ENCODE measurements at places on chromosomes 16 and 17.

DNA sequence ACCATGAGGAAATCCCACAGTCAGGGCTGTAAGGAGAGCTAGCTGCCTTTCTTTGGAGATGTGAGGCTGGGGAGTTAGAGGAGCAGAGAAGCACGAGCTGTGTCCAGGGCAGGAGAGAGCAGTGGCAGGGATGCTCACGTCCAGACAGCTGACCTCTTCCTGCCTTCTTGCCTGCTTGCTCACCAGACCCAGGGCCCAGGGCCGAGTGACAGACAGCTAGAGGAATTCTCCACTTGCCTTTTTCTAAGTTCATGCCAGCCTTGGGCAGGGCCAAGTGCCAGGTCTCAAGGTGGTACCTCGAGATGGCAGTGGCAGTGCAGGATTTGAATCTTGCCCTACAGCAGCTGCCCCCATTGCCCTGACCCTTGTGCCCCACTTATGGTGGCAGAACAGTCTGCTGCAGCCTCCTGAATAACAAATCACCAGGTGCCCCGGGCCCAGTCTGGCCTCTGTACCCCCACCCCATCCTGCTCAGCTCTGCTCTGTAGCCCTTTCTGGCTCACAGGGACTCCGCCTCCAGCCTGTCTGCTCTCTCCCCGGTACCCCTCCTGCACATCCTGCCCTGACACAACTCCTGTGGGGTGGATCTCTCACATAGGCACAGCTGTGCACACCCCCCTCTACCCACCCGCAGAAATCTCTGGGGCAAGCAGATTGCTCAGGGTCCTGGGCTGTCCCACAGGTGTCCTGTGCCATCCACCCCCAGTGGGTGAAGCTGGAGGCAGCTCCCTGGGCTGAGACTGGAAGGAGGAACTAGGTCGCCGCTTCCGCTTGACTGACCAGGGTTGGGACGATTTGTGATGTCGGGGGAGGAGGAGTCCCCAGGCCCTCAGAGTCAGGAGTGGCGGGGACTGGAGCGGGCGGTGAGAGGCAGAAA is 25.9 kb downstream of the GRIN2C start:
- no peak for DNase-seq

- DNase-seq, result no peak
Observed at GRCh38 chr16:86598607-86599565, 20.5 kb downstream of the FOXL1 start.

DNA sequence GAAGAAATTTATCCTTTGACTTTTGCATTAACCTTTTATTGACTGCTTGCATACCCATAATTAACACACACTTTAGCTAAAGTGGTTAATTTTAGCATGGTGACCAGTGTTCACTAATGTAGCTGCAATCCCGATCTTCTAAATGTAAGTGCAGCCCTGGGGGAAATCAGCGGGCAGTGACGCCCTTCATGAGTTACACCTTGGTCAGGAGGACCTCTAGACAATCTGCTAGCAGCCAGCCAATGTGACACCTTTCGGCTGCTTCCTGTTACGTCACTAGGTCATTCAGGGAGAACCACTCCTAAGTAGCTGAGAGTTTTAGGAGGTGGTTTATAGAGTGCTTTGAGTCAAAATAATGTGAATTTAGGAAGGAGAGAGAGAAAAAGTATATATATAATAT is 180.5 kb downstream of the IRX3 start:
- no peak for DNase-seq

- DNase-seq, result no peak
Observed at GRCh38 chr17:73717690-73718089, 73.4 kb upstream of the SDK2 start.

DNA sequence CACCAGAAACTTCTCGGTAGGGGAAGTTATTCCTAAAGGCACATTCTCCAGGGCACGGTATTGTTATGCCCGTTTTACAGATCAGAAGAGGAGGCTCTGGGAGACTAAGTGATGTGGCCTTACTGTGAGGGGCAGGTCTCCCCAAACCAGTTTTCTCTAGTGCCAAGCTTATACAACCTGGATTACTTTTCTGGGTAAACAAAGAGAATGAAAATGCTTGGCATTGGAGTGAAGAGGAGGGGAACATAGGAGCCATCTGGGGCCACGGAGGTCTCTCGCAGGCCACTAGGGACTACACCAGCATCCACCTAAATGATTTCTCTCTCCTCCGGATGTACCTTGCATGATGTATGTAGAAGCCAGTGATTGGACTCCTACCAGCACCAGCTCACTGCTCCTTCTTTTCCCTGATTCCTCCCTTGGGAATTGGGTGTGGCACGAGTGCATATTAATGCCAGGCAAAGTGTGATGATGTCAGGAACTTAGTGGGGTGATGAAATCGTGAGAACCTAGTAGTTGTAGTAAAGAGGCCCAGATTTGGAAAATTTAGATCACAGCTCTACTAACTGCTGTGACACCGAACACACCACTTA is 674 bp downstream of the TOM1L1 start:
- no peak for DNase-seq

DNA sequence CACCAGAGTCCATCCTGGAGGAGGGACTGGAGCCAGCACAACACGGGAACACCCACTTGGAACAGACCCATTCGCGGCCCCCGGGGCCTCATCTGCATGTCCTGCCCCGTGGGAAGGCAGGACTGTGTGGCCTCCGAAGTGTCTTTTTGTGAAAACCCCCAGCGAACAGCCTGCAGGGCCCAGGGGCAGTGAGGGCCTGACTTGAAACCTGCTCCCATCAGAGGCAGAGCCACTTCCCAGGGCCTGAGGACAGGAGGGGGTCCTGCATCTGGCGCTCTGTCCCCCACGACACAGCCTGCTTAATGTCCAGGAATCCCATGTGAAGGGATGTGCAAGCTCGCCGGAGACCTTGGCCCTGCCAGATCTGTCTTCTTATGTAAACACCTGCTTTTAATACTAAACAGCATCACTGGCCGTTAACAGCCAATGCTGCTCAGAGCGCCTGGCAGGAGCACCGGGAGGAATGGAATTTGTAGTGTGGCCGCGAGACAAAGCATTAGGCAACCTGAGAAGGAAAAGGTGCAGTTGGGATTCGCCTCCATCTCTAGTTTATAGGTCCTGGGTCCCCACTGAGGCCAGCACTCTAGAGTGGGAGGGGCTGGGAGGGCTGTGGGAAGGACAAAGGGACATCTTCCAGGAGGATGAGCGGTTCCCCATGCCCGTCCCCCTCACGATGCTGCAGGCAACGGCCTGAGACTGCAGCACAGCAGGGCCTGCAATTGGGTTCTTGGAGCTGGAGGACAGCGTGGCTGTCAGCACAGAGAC is 9.6 kb upstream of the EVPL start:
- no peak for DNase-seq

- no peak for DNase-seq
Observed at GRCh38 chr17:50689251-50689650, 18.5 kb downstream of the ANKRD40 start.

- no peak for DNase-seq
Observed at GRCh38 chr17:27624539-27624938, 6.4 kb upstream of the LGALS9 start.

GRCh38 chr16:85101956-85102630 is 10.2 kb downstream of the CIBAR2 start:
- no peak for DNase-seq

- no peak for DNase-seq
Observed at GRCh38 chr17:2089021-2089422, 34.1 kb downstream of the HIC1 start.

DNA sequence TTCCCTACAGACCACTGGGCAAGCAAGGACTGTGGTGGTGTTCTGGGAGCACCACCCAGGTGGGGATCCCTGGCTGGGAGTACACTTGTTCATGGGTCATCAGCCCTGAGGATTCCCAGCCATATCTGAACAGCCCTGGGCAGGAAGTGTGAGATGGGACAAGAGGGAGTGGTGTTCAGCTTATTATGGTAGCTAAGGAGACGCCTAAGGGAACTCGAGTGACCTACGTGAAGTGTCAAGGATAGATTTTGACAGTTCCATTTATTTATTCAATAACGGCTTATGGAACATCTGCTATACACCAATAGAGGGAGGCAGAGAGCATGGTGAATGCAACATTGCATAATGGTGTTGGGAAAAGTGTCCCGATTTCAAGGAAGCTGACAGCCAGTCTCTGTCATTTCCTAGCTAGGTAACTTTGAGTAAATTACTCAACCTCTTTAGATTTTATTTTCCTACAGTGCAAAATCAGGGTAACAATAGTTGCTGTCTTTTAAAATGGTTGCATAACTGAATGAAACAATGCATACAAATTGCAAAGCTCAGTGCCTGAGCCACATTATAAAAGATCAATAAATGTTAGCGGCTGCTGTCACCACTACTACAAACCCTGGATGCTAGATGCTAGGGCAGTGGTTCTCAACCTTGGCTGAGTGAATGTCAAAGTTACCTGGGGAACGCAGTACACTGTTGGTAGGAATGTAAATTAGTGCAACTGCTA is 534.1 kb downstream of the GRIN2A start:
- DNase-seq, result no peak
